Fibroblast of skin of scalp (primary cell): ENCODE measurements at places on chromosomes 13 and 19.

- peak; percentile 80 for DNase-seq
These were observed 8.0 kb upstream of the GARRE1 start for GRCh38 chr19:34246340-34246739.

DNA sequence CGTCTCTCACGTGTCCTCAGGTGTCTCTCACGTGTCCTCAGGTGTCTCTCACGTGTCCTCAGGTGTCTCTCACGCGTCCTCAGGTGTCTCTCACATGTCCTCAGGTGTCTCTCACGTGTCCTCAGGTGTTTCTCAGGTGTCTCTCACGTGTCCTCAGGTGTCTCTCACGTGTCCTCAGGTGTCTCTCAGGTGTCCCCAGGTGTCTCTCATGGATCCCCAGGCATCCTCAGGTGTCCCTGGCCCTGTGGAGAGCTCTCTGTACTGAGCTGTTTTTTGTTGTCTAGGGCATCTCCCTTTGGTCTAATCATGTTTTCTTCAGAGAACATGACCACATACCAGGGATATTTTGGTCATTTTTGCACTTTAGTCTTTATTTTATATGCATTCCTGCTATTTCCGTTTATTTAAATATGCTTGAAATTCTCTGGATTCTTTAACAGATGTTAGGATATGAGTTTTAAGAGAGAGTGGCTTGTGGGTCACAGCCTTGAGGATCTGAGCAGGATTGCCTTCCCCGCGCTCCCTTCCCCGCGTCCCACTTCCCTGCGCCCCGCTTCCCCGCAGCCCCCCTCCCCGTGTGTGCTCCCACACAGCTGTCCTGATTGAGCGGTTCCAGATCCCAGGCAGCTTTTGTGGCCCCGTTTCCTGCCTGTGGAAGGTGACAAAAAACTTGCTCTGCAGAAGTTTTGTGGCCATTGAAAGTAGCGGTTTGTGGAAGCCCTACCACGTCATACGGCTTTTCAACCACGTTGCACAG lies 31.9 kb downstream of the ATP4B start:
- DNase-seq: peak; percentile 78

DNA sequence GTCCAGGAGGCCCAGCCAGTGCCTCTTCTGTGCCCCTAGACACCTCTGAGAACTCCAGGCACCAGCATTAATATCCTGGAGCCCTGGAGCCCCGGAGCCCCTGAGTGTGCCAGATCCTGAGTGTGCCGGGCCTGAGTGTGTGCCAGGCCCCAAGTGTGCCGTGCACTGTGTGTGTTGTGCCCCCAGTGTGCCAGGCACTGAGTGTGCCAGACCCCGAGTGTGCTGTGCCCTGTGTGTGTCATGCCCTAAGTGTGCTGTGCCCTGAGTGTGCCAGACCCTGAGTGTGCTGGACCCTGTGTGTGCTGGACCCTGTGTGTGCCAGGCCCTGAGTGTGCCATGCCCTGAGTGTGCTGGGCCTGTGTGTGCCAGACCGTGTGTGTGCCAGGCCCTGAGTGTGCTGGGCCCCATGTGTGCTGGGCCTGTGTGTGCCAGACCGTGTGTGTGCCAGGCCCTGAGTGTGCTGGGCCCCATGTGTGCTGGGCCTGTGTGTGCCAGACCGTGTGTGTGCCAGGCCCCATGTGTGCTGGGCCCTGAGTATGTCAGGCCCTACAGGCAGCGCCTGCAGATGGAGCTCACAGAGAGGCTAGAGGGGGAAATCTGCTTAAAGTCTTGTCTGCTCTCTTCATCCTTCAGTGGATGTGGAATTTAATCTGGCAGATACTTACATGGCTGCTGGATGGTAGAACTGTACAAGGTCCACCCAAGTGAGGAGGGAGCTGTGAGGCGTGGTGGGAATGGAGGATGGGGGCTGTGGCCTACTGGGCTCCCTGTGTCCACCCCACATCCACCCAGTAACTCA lies 53.9 kb downstream of the C13orf46 start:
- DNase-seq: no peak

DNA sequence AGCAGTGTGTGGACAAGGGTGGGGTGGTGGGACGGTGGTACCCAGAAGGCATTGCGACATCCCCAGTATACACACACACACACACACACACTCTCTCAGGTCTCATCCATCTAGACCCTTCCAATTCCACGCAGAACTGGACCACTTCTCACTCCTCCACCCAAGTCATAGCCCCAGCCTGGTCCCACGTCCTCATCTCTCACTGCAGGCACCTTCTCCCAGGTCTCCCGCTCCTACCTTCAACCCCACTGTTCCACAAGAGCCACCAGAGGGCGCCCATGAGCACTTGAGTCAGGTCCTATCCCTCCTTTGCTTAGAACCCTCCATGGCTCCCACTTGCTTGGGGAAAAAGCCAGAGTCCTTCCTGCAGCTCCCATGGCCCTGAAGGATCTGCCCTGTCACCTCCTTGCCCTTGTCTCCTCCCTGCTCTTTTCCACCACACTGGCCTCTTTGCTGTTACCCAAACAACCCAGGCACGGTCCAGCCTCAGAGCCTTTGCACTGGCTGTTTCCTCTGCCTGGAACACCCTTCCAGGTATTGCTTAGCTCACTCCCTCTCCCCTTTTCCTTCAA lies 62.6 kb downstream of the IER2 start:
- DNase-seq: peak; percentile 52

GRCh38 chr19:28426730-28427225 lies 786.2 kb downstream of the UQCRFS1 start:
- peak; percentile 73 for DNase-seq

- DNase-seq: no peak
These were observed 256.3 kb downstream of the DNAJC15 start for GRCh38 chr13:43279696-43280095.

DNA sequence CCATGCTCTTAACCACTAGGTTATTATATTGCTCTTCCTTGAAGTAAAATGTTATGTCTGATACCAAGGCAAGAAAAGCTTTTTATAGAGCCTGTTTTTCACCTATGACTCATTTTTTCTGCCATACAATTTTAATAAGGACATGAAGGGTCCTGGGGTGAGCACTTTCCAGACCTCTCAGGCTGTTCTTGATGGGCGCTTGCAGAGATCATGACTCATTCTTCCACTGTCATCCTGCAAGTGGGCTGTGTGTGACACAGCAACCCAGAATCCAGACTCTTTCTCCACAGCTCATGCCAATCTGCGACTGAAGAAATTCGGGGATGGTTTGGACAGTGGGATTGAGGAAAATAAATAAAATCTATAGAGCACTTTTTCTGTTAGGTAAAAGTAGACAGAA lies 506.7 kb upstream of the NBEA start:
- peak; percentile 65 for DNase-seq

DNA sequence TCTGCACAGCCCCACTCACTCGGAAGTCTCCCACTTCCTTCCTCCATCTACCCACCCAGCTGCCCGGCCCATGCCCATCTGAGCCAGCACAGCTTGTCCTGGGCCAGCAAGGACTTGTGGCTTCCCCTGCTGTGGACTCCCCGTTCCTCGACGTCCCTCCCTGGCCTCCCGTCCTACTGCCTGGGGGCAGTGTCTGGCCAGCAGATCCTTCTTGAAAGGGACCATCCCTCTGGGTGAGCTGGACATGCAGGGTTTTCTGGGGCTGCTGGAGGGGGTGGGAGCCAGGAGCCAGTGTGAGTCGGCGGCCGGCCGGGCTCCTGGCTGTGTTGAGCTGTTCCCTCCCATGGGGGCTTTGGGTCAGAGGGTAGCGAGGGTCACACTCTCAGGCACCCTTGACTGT lies 26.7 kb downstream of the CRTC1 start:
- DNase-seq: no peak

DNA sequence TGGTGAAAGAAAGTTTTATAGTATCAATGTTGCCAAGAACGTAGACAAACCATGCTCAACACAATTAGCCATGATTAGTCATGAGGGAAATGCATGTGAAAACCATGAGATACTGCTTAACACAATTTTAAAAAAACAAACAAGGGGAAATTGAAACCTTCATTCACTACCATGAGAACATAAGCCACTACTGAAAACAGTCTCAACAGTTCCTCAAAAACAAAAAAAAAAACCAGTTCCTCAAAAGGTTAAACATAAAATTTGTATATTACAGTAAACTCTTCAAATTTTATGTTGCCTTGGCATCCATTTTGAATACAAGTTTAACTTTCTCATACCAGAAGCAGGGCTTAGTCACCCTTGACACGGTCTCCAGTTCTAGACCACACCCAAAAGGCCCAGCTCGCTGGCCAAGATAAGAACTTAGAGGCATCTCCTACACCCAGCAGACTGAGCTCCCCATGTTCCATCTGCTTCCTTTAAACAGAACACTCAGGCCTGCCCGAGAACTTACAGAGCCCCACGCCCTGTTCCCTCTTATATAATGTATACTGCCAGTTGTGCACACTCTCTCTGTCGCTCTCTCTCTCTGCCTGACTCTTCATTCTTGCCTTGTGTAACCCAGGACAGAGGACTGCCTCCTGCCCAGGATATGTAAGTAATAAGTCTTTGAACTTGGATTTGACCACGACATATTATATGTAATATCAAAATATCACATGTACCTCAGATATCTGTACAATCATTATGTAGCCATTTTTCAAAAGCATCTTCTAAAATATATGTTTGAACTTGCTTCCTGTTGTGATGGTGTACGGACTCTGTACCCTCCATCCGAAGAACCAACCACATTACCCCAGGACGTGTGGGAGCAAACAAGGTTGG lies 67.4 kb downstream of the STK24 start:
- DNase-seq: peak; percentile 90

GRCh38 chr19:8681345-8682029 lies 17.1 kb downstream of the ACTL9 start:
- no peak for DNase-seq

DNA sequence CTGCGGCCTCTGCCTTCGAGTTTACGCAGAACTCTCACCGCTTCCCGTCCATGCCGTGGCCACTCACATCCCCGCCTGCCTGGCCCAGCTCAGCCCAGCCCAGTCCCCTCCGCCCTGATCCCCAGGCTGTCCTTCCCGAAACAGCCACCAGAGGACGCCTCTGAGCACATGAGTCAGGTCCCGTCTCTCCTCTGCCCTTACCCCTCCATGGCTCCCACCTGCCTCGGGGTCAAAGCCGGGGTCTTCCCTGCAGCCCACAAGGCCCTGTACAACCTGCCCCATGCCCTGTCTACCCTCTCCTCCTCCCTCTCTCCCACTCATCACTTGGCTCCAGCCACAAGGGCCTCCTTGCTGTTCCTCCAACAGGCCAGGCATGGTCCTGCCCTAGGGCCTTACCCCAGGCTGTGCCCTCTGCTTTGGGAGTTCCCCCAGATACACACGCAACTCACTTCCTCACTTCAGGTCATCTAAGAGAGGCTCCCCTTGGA lies 8.1 kb upstream of the SEMA6B start:
- peak; percentile 51 for DNase-seq
